ENCODE measurements at places on chromosomes 12 and 14. TPM values are rescaled to one million over a fixed set of nuclear protein-coding genes. Genes with fewer than 3 reads are reported as not detected.
A peak's percentile ranks its signal among the peaks of the same experiment; 100 is the strongest.

DNA sequence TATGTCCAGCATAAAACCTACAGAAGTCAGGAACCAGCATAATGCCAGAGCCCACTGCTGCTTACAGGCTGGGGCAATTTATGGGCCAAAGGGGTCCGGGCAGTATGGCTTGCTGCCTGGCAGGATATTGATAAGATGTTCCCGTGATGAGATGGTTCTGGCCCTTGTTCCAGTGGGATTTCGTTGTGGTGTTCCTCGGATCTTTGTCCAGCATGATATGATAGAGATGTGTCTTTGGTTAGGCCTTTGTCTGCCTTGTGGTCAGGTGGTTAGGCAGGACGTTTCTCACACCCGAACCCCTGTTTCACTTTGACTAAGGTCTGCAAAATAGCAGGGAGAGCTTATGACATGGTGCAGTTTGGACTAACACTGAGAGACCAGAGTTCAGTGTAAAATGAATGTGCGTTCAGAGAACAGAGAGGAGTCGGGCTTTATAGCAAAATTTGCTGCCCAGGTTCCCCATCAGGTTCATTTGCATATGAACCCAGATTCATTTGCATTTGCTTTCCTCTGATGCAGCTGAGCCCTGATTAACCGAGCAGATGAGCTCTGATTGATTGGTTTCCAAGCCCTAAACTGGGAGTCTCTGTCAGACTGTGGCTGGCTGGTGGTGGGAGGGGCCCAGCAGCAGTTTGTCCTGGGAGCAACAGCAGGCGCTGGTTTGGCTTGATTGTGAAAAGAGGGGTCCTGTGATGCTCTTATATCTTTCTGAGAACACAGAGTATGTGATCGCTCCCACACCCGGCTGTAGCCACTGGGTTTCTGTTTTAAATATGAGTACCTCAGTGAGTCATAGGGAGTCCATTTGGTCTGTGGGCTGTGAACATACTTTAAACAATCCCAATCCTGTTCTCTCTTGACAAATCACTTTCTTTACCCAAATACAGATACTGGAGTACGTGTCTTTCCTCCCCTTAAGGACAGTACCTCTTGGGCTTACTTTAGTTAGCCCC is 156.3 kb upstream of the PZP start:
- DNase-seq = peak; percentile 91

GRCh38 chr12:91240386-91241095 is 57.9 kb upstream of the DCN start:
- no peak for DNase-seq

GRCh38 chr12:28349196-28349595 is 158.9 kb downstream of the CCDC91 start:
- no peak for DNase-seq

GRCh38 chr14:67263499-67264149 is 22.4 kb downstream of the PALS1 start:
- DNase-seq = no peak

DNA sequence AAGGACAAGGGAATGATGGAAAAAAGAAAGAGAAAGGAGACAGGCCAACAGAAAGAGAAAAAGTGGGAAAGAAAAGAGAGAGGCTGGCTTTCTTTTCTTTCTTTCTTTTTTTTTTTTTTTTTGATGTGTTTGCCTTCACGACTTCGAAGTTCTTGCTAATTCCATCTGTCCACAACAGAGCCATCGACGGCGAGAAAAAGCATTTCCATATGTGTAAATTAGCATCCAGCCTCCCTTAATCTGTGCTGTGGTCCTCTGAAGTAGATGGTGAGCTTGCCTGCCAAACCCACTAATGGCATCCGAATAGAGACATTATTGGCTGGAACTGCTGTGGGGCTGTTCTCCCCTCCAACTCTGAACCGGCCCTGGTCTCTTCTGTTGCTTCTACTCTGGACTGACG is 997.4 kb downstream of the BCL11B start:
- DNase-seq = no peak

Gene CLEC4C
- total RNA-seq = not detected

Gene HVCN1
- total RNA-seq = 11.8 TPM

- DNase-seq = peak; percentile 62
Observed at GRCh38 chr12:74415633-74416032, 122.0 kb upstream of the ATXN7L3B start.

GRCh38 chr12:117967512-117967911 is 1.3 kb downstream of the KSR2 start:
- DNase-seq = peak; percentile 37

DNA sequence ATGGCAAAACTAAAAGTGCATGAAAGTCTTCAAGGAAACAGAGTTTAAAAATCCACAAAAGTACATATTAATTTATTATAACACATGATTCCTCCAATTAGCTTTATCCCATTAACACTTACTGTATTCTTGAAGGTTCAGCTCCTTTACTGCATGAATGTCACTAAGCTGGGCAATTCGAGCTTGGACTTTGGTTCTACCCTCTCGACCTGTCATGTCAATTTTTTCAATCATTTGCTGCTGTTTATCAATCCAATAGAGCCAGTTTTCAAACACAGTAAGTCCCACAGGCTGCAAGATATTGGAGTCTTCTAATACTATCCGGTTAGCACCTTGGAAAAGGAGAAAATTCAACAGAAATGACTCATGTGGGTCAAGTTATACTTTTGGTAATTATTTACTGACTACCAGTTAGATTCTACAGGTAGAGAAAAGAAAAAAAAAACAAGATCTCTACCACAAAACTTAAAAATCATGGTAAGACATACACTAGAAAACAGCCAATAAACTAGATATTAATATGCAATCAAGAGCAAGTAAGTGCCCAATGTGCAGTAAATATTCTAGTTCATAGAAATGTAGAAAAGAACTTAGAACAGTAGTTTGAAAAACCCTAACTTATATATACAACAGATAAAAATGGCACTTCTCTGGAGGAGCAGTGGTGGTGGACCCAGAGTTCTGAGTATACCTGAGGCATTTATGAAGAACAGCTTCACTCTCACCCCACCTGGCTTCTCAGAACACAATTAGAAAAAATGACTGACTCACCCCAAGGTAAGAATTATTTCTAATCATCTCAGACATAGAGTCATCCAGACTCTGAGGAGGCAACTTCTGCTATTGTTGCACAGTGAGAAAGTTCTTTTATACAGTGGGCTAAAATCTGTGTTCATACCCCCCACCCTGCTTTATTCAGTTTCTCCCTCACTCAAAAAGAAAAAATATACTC is 67.7 kb downstream of the BCL2L14 start:
- no peak for DNase-seq

DNA sequence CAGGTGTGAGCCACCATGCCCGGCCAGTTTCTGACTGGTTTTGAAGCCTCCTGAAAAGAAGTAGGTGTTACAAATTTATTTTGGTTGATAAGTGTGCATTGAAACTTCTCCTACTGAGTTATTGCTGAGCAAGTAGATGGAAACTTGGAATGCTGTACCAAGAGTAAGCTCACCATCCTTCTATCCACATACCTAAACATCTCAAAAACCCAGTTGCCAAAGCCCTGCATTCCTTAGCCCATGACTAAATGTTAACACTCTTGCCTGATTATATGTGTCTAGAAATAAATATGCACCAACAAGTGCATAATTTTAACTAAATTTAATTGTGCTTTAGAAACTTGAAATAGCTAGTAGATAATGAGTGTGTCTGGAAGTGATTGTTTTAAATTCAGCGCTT is 357.8 kb downstream of the DUSP6 start:
- no peak for DNase-seq
